ENCODE measurements at places on chromosomes 5 and 9. TPM values are rescaled to one million over a fixed set of nuclear protein-coding genes. Genes with fewer than 3 reads are reported as not detected.

DNA sequence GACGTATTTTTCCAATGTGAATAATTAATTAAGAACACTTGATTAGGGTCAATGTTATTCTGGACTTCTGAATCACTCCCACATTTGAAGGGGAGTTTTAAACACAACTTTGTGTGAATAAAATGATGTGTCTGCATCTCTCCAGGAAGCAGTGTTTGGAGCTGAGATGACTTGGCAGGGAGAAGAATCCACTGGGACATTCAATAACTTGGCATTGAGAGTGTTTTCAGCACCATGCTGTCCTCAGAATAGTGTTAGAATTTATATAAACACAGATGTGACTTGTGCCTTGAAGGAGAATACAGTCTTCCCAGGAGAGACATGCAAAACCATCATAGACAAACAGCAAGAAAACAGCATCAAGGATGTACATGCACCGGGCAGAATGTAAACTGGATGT lies 32.7 kb upstream of the KCNMB1 start:
- H3K27ac ChIP-seq: no peak overlapping the region
- H3K4me1 ChIP-seq: peaks cover 6% of the 10 kb centered on the region
- H3K4me3 ChIP-seq: no peak overlapping the region
- H3K27me3 ChIP-seq: peaks cover 18% of the 10 kb centered on the region
- no peaks in the 10 kb centered on the region for H3K36me3 ChIP-seq

DNA sequence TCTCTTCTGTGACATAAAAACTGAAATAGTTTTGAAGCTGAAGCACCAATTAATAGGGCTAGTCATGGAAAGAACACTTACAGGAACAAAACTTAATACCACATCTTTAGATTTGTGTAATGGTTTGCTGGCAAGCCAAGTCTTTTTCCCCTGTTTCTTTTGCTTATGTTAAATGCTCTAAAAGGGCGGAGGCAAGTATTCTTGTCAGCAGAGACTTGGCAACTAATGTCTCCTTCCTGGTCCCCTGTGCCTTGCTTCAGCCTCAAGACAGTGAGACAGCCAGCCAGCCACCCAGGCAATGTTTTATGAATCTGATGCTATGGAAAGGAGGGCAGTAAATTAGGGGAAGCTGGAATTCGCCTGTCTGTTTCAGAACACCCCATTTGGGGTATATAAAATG lies 45.7 kb downstream of the PRRC1 start:
- H3K36me3 ChIP-seq: no peaks in the 10 kb centered on the region
- no peaks in the 10 kb centered on the region for H3K27me3 ChIP-seq
- H3K4me1 ChIP-seq: peaks cover 7% of the 10 kb centered on the region

- DNase-seq: no peak
- no peak overlapping the region for H3K4me3 ChIP-seq
- peaks cover 4% of the 10 kb centered on the region for H3K4me1 ChIP-seq
Observed at GRCh38 chr9:98150164-98150563, 31.1 kb upstream of the TRIM14 start.

- H3K4me1 ChIP-seq: no peaks in the 10 kb centered on the region
- DNase-seq: no peak
- no peak overlapping the region for H3K27ac ChIP-seq
- peaks cover 27% of the 10 kb centered on the region for H3K27me3 ChIP-seq
- H3K4me3 ChIP-seq: no peak overlapping the region
Observed at GRCh38 chr5:130890610-130891009, 274.4 kb downstream of the HINT1 start.

DNA sequence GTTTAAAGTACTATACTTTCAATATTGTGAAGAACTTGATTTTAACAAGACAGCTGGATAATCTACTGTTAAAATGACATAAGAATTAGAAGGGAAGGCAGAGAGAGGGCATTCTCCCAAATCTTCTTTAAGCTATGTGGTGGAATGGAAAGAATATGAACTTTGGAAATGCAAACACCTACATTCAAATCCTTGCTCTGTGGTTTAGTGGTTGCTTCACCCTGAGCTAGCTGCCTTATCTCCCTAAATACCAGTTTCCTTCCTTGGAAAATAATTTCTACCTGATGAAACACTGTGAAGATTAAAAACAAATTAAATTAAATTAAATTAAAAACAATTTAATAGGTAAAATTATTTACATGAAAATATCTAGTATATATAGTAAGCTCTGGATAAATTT lies 98.5 kb downstream of the GPR21 start:
- no peaks in the 10 kb centered on the region for H3K27me3 ChIP-seq
- DNase-seq: no peak
- H3K27ac ChIP-seq: no peak overlapping the region
- H3K36me3 ChIP-seq: peaks cover 6% of the 10 kb centered on the region

DNA sequence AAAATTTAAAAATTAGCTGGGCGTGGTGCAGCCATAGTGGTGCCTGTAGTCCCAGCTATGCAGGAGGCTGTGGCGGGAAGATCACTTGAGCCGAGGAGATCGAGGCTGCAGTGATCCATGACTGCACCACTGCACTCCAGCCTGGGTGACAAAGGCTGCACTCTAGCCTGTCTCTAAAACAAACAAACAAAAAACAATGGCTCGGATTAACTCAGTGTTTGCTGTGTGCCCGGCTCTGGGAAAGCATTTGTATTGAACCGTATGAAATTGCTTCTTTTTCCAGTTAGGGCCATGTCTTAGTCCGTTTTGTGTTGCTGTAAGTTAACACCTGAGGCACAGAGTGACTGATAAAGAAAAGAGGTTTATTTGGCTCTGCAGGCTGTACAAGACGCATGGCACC lies 62.6 kb downstream of the CFAP77 start:
- no peak overlapping the region for H3K4me3 ChIP-seq
- no peak for DNase-seq
- H3K36me3 ChIP-seq: no peaks in the 10 kb centered on the region
- H3K27me3 ChIP-seq: peaks cover 37% of the 10 kb centered on the region

GRCh38 chr5:41048986-41049385 lies 22.2 kb downstream of the MROH2B start:
- DNase-seq: no peak
- no peaks in the 10 kb centered on the region for H3K36me3 ChIP-seq
- no peaks in the 10 kb centered on the region for H3K4me1 ChIP-seq
- no peaks in the 10 kb centered on the region for H3K27me3 ChIP-seq
- H3K4me3 ChIP-seq: no peak overlapping the region

GRCh38 chr9:23771746-23772384 lies 54.2 kb downstream of the ELAVL2 start:
- no peak overlapping the region for H3K4me3 ChIP-seq
- no peaks in the 10 kb centered on the region for H3K27me3 ChIP-seq
- H3K36me3 ChIP-seq: no peaks in the 10 kb centered on the region
- no peak overlapping the region for H3K27ac ChIP-seq

DNA sequence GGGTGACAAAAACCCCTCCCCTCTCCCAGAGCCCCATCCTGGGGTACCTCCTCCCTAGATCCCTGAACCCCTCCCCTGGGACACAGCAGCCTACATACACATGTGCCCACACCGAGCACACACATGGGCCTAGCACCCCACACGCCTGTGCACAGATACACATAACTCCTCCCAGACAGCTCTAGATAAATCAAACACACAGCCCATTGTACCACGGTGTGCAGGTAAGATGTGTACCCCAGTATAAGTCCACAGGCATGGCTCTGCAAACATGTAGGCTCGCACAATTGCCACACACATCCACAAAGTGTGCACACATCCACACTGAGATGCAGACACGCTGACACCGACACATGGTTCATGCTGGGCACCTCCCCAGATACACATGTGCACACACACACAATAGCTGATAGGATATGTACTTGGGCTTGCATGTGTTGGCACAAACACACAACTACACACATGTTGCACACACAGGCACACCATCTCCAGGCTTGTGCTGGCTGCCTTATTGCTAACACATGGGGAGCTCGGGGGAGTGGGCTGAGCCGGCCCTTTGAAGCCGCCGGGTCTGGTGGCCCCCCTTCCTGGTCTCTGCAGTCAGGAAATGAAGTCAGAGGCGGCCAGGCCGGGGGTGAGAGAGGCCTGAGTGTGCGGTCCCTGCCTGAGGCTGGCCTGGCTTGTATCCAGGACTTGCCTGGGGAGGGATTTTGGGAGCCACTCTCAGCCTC lies 30.2 kb downstream of the GOLGA2 start:
- H3K4me1 ChIP-seq: peaks cover 16% of the 10 kb centered on the region
- H3K36me3 ChIP-seq: no peaks in the 10 kb centered on the region
- peaks cover 28% of the 10 kb centered on the region for H3K27me3 ChIP-seq
- DNase-seq: no peak

- no peaks in the 10 kb centered on the region for H3K27me3 ChIP-seq
- DNase-seq: no peak
- no peaks in the 10 kb centered on the region for H3K4me1 ChIP-seq
Observed at GRCh38 chr5:75660678-75661465, 49.6 kb downstream of the ANKDD1B start.

- no peak overlapping the region for H3K4me3 ChIP-seq
- H3K36me3 ChIP-seq: no peaks in the 10 kb centered on the region
- no peaks in the 10 kb centered on the region for H3K4me1 ChIP-seq
- H3K27me3 ChIP-seq: no peaks in the 10 kb centered on the region
- no peak overlapping the region for H3K27ac ChIP-seq
Observed at GRCh38 chr9:28929433-28929832, 1356.2 kb upstream of the C9orf72 start.

DNA sequence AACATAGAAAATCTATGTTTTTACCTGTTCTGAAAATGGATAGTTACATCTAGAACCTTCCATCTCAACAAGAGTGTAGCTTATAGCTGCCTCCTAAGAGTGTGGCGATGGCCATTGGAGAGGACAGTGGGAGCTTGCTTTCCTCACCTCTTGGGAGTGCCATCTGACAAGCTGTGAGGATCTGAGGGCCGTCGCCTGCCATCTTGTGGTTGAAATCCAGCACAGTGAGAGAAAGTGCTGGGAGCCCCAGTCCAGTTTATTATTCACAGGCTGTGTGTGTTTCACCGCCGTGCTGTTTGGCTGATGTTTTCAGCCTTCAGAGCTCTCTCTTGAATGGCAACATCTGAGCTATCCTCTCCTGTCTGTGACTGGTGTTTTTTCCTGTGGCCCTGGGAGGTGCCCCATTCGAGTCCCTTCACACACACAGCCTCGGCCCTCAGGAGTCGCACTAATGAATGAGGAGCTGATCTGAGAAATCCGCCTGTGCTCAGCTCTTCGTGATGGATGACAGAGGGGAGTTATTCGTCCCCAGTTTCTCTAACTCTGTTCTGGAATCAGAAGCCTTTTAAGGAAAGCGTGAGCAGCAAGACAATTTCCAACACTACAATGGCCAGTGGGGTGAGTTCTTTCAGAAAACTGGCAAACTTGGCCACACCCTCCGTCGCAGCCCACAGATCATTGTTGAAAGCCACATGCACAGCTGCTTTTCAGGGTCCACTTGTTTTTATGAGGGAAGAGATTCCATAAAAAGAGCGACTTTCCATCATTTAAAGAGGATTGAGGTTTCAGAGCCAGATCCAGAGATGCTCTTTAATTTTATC lies 170.3 kb downstream of the PDZD2 start:
- H3K4me3 ChIP-seq: no peak overlapping the region
- DNase-seq: no peak
- no peaks in the 10 kb centered on the region for H3K4me1 ChIP-seq
- H3K27ac ChIP-seq: no peak overlapping the region

DNA sequence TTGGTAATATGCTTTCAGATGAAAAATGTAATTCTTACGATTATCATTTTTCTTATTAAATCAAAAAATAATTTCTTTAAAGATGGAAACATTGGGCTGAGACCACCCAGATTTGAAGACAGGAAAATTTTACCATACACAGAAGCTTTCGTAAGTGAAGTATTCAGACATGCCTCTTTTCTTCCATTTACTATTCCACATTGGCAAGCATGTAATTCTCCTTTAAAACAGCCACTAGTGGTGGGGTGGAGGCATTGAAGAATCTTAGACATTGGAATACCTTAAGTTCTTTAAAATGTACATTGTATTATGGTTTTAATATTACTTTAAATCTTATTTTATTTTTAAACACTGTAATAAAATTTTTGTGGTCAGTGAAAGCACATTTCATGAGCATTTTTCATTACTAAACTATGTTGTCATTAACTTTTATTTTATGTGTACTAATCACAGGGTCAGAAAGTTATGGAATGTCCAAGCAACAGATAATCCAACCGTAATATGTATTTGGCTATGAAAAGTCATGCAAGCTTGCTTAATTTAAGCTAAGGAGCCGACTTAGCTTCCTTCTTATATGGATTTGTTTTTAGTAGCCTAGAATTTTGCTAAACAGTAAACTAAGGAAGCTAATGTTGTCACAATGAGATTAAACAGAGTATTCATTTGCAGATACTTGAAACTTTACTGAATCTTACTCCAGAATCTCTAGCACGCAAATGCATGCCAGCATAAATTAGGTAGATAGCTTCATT lies 97.4 kb upstream of the ALDH1A1 start:
- no peak for DNase-seq
- no peak overlapping the region for H3K4me3 ChIP-seq
- H3K27ac ChIP-seq: no peak overlapping the region
- no peaks in the 10 kb centered on the region for H3K36me3 ChIP-seq
- no peaks in the 10 kb centered on the region for H3K27me3 ChIP-seq

DNA sequence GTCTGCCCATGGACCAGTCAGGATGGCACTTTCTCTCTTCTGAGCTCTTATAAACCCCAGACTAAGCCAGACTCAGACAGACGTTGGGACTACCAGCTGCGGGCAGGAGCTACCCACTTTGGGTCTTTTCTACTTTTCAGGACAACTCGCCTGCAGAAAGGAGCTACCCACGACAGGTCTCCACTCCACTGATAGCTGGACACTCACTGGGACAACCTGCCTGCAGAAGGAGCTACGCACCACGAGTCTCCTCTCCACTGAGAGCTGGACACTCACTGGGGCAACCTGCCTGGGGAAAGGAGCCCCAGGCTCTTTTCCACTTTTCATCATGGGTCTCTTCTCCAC lies 1440.2 kb upstream of the ACO1 start:
- no peaks in the 10 kb centered on the region for H3K36me3 ChIP-seq
- H3K4me3 ChIP-seq: no peak overlapping the region
- no peak for DNase-seq
- H3K27me3 ChIP-seq: no peaks in the 10 kb centered on the region
- no peaks in the 10 kb centered on the region for H3K4me1 ChIP-seq

DNA sequence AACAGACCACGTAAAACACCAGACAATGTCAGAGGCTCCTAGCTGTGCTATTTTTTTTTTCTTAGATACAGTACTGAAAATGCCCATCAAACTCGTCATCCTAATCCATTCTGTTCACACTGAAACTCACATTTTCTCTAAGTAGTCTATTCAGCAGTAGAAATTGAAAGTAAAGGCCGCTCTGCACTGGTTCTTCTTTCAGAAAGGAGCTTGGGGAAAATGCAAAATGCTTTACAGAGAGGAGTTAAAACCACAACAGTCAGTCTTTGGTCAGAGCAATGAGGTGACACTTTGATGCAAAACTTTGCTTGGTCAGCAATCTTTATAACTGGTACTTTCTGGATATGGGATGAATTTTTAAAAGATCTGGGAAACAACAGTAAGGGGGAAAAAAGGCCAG lies 43.8 kb upstream of the SUSD1 start:
- H3K4me3 ChIP-seq: no peak overlapping the region
- H3K27me3 ChIP-seq: no peaks in the 10 kb centered on the region
- H3K4me1 ChIP-seq: no peaks in the 10 kb centered on the region

The RNF208 gene
- 0.30 TPM for polyA plus RNA-seq

The LSM11 gene
- polyA plus RNA-seq: 0.44 TPM

The PCDHB16 gene
- not detected for polyA plus RNA-seq

The TPPP gene
- polyA plus RNA-seq: not detected

The CARD19 gene
- polyA plus RNA-seq: 31.2 TPM

The FOXD4L4 gene
- polyA plus RNA-seq: not detected

The LRRTM2 gene
- polyA plus RNA-seq: not detected

The STOML2 gene
- polyA plus RNA-seq: 89.9 TPM

The CDC20B gene
- polyA plus RNA-seq: not detected

The CHSY3 gene
- polyA plus RNA-seq: not detected

The DEPDC1B gene
- polyA plus RNA-seq: not detected

The ENTPD8 gene
- polyA plus RNA-seq: not detected

The ZNF354C gene
- polyA plus RNA-seq: 0.78 TPM

Measured in naive B cell (primary cell).